ENCODE measurements at places on chromosomes 6 and 20.

DNA sequence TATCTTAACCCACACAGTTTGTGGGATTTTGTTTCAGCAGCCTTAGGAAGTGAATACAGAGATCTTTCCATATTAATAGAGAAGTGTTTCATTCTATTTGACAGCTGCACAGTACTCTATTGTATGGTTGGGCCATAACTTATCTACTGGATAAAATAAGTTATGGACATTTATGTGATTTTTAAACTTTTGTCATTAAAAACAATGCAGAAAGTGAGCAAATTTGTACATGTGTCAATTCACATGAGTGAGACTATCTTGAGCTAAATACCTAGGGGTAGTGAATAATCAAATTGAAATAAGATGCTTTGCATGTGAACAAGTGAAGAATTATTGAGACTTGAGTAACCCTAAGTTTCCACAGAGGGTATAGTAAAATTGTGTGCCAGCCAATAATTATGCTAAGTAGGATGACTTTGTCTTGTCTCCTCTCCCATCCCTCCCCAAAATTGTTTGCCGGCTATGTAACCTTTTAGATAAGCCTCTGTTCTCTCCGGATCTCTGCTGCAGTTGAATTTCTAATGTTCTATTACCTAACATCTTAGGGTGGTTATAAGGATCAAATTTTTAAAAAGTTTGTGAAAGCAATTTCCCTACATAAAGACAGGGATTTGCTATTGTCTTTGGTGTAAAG, 33.3 kb upstream of the TPBG start:
- H3K27me3 ChIP-seq: peaks cover 42% of the 10 kb centered on the region
- no peaks in the 10 kb centered on the region for H3K4me1 ChIP-seq
- no peak for DNase-seq
- no peak overlapping the region for H3K27ac ChIP-seq

DNA sequence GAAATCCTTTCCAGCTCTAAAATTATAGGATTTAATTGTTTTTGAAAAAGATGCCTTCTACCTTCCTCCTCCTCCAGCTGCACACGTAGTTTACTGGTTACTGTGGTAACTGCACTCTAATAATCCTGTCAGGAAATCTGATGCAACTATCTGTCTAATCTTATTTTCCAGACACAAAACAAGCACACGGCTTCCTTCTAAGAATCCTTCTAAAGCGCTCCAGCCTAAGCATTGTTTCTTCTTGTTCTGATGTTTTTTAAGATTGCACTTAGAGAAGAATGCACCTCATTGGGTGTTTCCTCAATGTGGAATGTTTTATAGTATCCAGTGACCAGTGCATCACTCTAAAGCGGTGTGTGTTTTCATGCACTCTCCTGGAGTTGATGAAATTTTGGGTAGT, 63.6 kb downstream of the CARMIL1 start:
- no peak overlapping the region for H3K27ac ChIP-seq
- no peaks in the 10 kb centered on the region for H3K36me3 ChIP-seq
- H3K4me1 ChIP-seq: peaks cover 19% of the 10 kb centered on the region
- no peak overlapping the region for H3K4me3 ChIP-seq
- DNase-seq: no peak
- H3K27me3 ChIP-seq: no peaks in the 10 kb centered on the region

DNA sequence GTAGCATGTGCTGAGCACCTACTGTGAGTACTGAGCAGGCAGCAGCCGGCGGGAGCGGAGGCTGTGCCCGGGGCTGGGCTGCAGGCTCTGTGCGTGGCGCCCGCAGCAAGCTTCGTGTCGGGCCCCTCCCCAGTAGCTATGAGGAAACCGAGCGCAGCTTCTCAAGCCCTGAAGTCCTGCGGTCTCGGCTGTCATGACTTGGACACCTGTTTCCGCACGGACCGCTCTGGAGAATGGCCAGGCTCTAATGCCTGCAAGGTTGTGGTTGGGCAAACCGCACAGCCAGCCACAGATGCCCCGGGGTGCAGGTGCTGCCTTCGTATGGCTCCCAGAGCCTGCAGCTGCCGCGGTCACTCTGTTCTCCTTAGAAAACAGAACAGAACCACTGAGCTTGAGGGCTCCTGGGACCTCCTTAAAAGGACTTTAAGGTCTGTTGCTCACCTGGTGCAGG, 33.7 kb downstream of the PYGB start:
- no peaks in the 10 kb centered on the region for H3K36me3 ChIP-seq
- no peak for DNase-seq
- no peak overlapping the region for H3K27ac ChIP-seq
- no peaks in the 10 kb centered on the region for H3K27me3 ChIP-seq

GRCh38 chr6:51118792-51119191, 300.1 kb downstream of the TFAP2B start:
- no peak overlapping the region for H3K4me3 ChIP-seq
- H3K4me1 ChIP-seq: no peaks in the 10 kb centered on the region
- H3K36me3 ChIP-seq: no peaks in the 10 kb centered on the region
- H3K27ac ChIP-seq: no peak overlapping the region
- DNase-seq: no peak
- peaks cover 1% of the 10 kb centered on the region for H3K27me3 ChIP-seq

DNA sequence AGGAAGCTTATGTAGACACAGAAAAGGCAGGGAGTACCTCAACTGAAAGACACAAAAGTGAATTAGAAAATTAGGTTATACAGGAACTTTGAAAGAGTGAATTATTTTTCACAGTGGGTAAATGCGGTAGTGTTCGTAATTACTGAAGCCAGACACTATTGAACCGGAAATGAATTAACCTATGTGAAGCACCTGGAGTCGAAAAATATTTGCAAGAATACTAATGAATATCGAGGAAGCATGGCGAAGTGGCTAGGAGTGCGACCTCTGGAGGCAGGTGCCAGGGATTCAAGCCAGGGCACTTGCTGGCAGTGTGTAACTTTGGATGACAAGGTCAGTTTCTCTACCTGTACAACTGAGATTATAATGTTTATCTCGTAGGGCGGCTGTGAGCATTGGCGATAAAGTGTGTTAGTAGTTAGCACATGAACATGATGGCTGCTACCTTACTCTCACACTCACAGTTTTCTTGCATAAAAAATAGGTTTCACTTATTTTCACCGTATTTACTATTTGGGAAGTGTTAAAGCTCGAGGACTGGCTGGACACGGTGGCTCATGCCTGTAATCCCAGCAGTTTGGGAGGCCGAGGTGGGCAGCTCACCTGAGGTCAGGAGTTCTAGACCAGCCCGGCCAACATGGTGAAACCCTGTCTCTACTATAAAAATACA, 567 bp upstream of the SLC18B1 start:
- peaks cover 35% of the 10 kb centered on the region for H3K4me1 ChIP-seq
- no peaks in the 10 kb centered on the region for H3K27me3 ChIP-seq
- H3K4me3 ChIP-seq: no peak overlapping the region
- no peaks in the 10 kb centered on the region for H3K36me3 ChIP-seq
- no peak overlapping the region for H3K27ac ChIP-seq

DNA sequence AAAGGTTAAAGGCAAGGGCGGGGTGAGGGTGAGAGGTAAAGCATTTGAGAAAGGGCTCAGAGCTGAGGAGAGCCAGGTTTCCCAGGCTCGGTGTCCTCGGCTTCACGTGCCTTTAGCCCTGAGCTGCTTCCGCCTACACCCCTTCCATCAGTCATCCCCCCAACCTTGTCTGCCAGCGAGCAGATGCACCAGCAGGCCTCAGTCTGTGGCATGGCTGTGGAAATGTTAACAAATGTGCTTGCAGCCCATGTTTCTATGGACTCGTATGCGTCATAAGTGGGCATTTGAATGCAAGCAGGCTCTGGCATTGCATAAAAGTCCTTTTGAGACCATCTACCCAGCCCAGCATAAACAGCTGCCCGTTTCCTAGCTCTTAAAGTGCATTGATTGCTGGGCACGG, 88.8 kb downstream of the SYNJ2 start:
- DNase-seq: no peak
- no peaks in the 10 kb centered on the region for H3K36me3 ChIP-seq
- H3K27ac ChIP-seq: no peak overlapping the region
- no peaks in the 10 kb centered on the region for H3K27me3 ChIP-seq
- no peak overlapping the region for H3K4me3 ChIP-seq

GRCh38 chr6:161561908-161562307, 288.0 kb upstream of the AGPAT4 start:
- no peaks in the 10 kb centered on the region for H3K27me3 ChIP-seq
- H3K4me3 ChIP-seq: no peak overlapping the region
- DNase-seq: no peak

GRCh38 chr6:154766288-154766687, 33.1 kb downstream of the SCAF8 start:
- H3K4me1 ChIP-seq: peaks cover 41% of the 10 kb centered on the region
- no peak overlapping the region for H3K27ac ChIP-seq
- no peaks in the 10 kb centered on the region for H3K27me3 ChIP-seq
- DNase-seq: no peak

GRCh38 chr6:165077876-165078275, 231.5 kb downstream of the C6orf118 start:
- no peak overlapping the region for H3K27ac ChIP-seq
- H3K4me3 ChIP-seq: no peak overlapping the region
- no peaks in the 10 kb centered on the region for H3K36me3 ChIP-seq
- no peaks in the 10 kb centered on the region for H3K27me3 ChIP-seq

GRCh38 chr6:31118178-31118577, 2.1 kb downstream of the CDSN start:
- no peaks in the 10 kb centered on the region for H3K27me3 ChIP-seq
- peaks cover 4% of the 10 kb centered on the region for H3K4me1 ChIP-seq
- H3K4me3 ChIP-seq: no peak overlapping the region
- H3K27ac ChIP-seq: no peak overlapping the region
- H3K36me3 ChIP-seq: no peaks in the 10 kb centered on the region
- DNase-seq: no peak

GRCh38 chr6:168123165-168123911, 44.3 kb upstream of the FRMD1 start:
- H3K36me3 ChIP-seq: no peaks in the 10 kb centered on the region
- H3K4me1 ChIP-seq: no peaks in the 10 kb centered on the region
- DNase-seq: no peak
